Breast epithelium (tissue), 4 donors: ENCODE measurements at places on chromosomes 3 and 15. TPM values are rescaled to one million over a fixed set of nuclear protein-coding genes. Genes with fewer than 3 reads are reported as not detected.

The IL20RB gene
- total RNA-seq, result 2.2 TPM

The KBTBD8 gene
- 1.6 TPM for total RNA-seq

- no peaks in the 10 kb centered on the region for H3K4me1 ChIP-seq
- no peaks in the 10 kb centered on the region for H3K36me3 ChIP-seq
- no peak overlapping the region for H3K27ac ChIP-seq
- H3K27me3 ChIP-seq, result peaks cover 8% of the 10 kb centered on the region
- DNase-seq, result no peak
Measured at GRCh38 chr3:187662848-187663409, 7.3 kb downstream of the SST start.

DNA sequence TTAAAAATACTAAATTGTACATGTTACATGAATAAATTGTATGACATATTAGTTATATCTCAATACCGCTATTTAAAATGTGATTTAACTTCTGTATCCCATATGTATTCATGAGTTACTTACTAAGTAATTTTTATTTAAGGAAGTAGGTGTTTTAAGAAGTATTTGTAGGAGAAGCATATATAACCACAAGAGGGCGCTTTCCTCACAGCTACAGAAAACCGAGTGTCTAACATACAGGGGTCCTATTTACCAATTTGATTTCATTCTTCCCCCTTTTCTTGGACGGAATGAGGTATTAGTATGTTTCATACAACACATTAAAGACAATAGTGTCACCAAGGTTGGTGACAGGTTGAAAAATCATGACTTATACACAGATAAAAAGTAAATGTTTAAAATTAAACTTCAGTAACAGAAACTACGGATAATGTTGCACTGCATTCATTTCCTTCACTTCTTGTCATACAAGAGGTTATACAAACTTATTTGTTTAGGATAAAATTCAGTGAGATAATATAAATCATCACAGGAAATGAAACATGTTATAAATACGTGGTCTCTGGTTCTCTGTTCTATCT lies 253.6 kb downstream of the MAGI1 start:
- DNase-seq, result no peak
- no peaks in the 10 kb centered on the region for H3K36me3 ChIP-seq
- no peak overlapping the region for H3K4me3 ChIP-seq
